MM.1S (cell line): ENCODE measurements at places on chromosomes 1 and 21.

GRCh38 chr1:85473390-85473789, 8.4 kb upstream of the DDAH1 start:
- DNase-seq: no peak

DNA sequence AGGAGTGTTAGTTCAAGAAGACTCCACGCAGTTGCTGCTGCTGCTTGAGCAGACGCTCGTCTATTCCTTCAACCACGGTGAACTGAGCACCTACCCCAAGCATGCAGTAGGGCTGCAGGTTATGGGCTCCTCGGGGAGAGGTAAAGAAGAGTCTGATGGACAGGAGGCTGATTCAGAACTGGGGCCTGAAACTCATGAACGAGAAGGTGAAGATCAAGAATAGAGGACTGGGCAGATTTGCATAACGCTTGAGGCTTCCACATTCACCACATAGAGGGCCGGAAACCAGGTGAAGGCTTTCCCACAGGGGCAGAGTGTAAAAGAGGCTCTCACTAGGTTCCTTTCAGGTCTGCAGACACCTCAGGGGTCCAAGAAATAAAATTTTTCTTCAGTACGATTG, 9.1 kb downstream of the ABCA4 start:
- DNase-seq: peak; percentile 50

DNA sequence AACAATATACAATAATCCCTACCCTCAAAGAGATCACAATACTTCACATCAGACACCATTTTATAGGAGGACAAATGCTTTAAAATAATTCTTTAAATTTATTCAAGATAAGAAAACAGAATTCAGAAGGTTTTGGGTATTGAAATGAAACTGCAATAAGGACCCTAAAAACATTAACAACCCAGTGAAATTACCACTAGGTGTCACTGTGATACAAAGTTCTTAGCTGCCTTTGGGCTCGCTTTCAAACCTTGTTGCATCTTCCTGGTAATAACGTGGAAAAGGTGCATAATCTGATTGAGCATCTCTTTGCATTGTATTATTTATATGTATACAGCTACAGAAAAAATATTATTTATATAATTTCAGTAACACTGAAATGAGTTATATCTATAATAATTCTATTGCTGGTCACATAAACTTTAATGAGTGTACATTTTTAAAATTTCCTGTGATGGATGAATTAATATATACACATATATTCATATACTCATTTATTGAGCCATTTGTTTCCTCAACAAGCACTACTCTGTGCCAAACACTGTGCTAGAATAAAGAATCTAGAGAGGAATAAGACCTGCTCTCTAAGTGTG, 185.2 kb downstream of the FAF1 start:
- peak; percentile 31 for DNase-seq

DNA sequence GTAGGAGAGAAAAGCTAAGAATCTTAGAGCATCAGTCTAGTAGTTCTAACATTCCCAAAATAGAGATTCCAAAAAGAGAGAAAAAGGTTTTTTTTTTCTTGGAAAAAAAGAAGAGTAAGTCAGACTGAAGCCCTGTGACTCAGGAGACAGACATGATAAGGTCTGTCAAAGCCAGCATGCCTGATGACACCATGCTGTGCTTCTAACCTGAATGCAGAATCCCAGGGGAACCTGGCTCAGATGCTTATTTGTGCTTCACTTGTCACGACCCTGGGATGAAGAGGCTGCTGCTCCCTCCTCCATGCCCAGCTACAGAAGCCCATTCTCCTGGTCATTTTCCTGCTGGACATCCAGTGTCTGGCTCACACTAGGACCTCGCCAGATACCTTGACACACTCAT, 44.3 kb downstream of the ERICH3 start:
- DNase-seq: no peak

DNA sequence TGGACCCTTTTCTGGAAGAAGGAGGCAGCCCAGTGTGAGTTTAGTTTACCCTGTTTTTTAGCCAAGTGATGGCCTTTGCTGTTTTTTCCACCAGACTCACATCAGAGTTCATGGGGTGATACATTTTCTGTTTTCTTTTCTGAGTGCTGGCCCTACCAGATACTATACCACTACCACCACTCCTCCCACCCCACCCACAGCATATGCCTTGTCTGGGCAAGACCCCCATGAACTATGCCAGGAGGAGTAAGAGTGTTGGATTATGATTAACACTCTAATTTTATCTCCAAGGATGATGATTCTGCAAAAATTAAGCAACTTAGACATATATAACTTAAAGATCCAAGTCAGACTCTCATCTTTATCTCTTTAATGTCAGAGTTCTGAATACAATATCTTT, 26.1 kb downstream of the FABP3 start:
- DNase-seq: no peak

- no peak for DNase-seq
Observed at GRCh38 chr1:48555271-48555670, 83.3 kb upstream of the SPATA6 start.

DNA sequence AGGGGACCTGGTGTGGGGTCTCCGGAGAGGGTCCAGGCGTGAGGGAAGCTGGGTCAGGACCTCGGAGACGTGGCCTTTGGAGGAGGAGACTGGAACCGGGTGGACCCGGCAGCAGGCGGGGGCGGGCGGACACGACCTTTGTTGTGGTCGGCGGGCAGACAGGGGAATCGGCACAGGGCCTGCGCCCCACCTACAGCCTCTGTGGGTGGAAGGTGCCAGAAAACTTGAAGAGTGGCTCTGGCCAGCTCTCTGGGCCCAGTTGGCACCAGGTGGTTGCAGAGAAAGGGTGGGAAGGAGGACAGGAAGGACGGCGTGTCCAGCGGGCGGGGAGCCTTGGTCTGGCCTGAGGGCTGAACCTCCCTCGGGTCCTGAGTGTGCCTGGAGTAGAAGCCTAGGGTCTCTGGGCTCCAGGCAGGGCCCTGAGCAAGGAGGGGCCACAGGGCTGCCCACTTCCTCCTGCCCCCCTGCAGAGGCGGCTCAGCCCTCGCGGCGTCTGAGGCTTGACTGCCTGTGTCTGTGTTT, 7.7 kb upstream of the TTLL10 start:
- DNase-seq: no peak

DNA sequence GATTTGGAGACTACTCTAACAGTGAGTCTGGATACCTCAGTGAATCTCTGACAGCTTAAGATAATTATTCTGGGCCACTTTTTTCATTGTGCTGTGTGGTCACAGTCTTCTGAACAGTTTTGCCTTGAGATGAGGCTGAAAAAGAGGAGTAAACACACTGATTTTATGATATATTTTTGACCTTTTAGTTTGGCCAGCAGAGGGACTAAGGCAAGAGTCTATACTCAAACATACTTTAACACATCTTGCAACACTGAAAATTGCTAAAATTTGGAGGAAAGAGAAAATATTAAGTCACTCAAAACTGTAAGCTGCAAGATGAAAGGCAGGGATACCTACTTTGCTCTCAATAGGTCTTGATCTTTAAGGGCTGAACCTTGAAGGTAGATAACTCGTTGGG, 182.7 kb downstream of the KCNT2 start:
- DNase-seq: no peak

DNA sequence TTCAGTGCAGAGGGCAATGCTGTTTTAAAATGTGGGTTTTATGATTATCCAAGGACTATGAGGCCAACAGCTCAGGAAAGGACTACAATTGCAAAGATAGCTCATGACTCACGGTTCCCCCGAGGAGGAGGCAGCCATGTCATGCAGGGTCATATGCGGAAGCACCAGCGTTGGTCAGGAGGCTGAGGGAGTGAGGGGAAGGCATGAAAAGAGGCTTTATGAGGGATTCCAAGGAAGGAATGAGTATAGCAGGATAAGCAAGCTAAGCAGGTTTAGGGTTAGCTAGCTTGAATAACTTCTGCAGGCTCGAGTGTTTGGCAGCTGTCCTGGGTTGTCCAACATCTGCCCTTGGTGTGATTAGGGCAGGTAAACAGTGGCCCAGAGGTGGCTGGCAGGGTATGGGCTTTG, 495.1 kb downstream of the SETD4 start:
- no peak for DNase-seq

- no peak for DNase-seq
Observed at GRCh38 chr1:184664661-184665060, 90.0 kb downstream of the EDEM3 start.

- no peak for DNase-seq
Observed at GRCh38 chr1:19418503-19418971, 66.8 kb downstream of the CAPZB start.

DNA sequence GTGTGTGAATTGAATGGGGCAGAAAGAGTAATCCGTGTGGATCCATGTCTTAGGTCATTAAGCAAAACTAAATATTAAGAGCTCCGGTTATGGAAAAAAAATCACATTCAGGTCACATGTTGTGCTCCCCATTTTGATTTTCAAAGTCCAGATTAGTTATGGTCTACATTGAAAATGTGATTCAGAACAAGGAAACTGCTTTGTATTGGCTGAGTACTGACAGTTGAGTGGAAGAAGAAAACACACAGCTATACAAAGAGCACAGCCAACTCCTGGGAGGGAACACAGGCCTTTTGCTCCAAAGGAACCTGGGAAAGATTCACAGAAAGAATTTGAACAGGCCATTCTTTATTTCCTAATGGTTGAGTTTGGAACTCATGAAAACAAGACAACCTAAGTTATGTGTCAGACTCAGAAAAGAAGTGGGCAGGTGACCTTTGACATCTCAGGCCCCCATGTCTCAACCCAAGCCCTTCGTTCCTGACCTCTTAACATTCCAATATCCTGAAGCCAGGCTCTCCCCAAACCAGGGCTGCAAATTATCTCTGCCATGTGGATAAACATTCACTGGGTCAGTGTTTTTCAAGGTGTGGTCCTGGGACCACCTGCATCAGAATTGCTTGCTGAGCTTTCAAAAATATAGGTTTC, 159.3 kb upstream of the LMO4 start:
- DNase-seq: no peak

- DNase-seq: no peak
Observed at GRCh38 chr1:85295006-85295431, 18.6 kb upstream of the BCL10 start.

DNA sequence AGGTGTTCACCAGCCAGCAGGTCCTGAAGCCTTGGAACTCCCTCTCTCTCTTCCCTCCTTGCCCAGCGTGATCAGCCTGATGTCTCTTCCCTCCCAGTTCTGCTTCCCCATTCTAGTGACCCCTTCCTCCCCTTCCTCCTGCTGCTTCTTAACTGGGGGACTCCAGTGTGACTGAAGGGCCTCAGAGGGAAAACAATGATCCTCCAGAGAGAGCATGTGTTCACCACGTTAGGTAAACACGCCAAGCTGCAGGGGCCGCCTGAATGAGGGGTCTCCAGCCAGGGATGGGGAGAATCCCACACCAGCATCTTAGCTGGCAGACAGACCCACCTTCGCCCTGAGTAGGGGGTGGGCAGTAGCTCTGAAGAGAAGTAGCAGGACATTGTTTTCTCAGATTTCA, 124.8 kb downstream of the TMEM53 start:
- DNase-seq: no peak

DNA sequence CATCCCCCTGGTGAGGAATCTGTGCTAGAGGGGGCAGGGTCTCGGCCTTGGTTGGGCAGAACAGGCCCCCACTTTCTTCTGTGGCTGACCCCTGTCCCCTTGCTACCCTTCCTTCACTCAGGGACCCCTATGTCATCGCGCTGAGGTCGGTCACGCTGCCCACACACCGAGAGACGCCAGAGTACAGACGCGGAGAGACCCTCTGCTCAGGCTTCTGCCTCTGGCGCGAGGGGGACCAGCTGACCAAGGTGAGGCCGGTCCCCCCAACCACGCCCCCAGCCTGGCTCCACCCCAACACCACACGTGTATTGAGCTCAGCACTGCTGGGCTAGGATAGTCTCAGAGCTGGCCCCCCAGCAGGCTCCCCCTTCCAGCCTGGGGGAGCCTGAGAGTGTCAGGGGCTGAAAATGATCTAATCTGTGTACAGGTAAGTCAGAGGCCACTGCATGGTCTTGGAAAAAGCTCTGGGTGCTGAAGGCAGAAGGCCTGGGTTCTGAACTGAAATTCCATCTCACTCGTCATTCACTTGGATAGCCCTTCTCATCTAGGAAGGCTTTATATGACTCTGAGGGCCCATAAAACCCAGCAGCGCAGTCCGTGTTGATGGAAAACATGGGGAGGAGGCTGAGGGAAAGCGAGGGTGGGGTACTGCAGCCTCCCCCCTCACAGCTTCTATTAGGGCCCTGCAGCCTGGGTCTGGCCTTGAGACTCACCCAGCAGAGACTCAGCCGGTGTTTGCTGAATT, 15.3 kb downstream of the FAM151A start:
- DNase-seq: no peak

GRCh38 chr1:56315293-56315942, 263.9 kb downstream of the PLPP3 start:
- DNase-seq: no peak

- DNase-seq: no peak
Observed at GRCh38 chr1:19909392-19909791, 14.0 kb downstream of the PLA2G2E start.

- no peak for DNase-seq
Observed at GRCh38 chr21:45074818-45075595, 627 bp downstream of the ADARB1 start.

DNA sequence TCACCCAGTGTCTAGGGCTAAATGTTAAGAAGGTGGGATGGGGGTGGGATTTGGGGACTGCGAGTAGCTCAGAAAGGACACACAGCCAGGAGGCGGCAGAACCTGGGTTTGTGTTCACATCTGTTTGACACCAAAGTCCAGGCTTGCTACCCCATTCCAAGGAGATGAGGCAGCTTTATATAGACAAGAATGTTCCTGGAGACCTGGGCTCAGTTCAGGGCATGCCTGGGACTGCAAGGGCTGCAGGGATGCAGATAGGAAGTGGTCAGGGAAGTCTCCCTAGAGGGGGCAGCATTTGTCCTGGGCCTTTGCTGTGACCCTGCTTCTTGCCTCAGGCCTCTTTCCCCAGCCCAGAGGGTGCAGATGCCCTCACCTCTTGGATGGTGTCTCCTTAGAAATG, 16.3 kb downstream of the PADI3 start:
- DNase-seq: no peak

DNA sequence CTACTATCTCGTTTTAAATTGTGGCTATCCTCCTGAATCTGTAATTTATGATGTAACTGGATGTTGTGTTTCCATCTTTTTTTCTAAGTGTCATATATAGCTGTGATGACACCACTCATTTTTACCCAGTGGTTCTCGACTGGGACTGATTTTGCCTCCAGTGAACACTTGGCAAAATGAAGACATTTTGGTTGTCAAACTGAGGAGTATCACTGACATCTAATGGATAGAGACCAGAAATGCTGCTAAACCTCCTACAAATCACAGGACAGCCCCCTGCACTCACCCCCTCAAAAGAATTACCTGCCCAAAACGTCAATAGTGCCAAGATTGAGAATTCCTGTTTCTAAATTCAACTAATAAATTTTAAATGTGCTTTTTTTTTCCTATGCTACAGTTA, 1.9 kb downstream of the TRMT13 start:
- no peak for DNase-seq

- DNase-seq: no peak
Observed at GRCh38 chr1:204307334-204307883, 52.3 kb downstream of the PLEKHA6 start.

GRCh38 chr21:44486302-44486701, 31.0 kb downstream of the LRRC3 start:
- no peak for DNase-seq
